Activated naive CD8-positive, alpha-beta T cell treated with anti-CD3 and anti-CD28 coated beads, Interleukin-2, amount 50 U/mL, for 24 hours (primary cell): ENCODE measurements at places on chromosomes 4 and X.

DNA sequence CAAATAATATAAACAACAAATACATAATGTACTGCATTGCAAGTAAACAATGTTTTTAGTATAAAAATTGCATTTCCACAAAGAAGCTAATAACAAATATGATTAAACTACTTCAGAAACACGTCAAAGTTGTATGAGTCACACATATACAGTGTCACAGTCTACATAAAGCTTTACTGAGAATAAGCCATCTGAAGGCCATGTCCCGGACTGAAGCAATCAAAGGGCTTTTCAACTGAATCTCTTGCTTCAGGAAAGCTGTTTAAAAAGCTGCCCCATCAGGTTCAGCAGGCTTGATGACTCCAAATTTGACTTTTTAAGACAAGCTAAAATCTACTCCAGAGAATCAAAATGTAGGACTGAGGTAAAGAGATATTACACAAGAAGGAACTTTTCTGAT, 1476.8 kb downstream of the ADGRL3 start:
- DNase-seq, result no peak
- H3K4me1 ChIP-seq, result no peaks in the 10 kb centered on the region
- no peaks in the 10 kb centered on the region for H3K27me3 ChIP-seq

DNA sequence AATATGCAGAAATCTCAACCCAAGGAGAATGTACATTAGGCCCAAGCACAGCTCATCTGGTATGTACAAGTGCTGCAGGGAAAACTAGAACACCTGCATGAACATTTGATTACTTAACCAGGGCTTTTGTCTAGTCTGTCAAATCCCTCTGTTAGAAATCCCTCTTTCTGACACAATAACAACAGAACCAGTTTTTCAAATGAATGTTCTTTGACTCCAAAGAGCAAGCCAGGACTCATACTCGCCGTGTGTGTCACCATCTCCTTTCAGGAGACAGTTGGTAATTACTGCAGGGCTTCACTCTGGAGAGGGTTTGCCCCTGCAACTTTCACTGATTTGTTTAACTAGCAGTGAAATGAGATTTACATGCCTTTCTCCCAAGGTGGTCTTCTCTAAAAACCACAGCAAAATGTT, 143.0 kb upstream of the FAM241A start:
- H3K27me3 ChIP-seq, result peaks cover 10% of the 10 kb centered on the region
- no peak overlapping the region for H3K4me3 ChIP-seq
- H3K4me1 ChIP-seq, result no peaks in the 10 kb centered on the region
- no peaks in the 10 kb centered on the region for H3K36me3 ChIP-seq

- H3K4me1 ChIP-seq, result peaks cover 36% of the 10 kb centered on the region
- no peaks in the 10 kb centered on the region for H3K27me3 ChIP-seq
- H3K27ac ChIP-seq, result no peak overlapping the region
Observed at GRCh38 chrX:46722742-46723568, 36.0 kb downstream of the SLC9A7 start.

GRCh38 chrX:97743014-97743413, 859.3 kb downstream of the RPA4 start:
- H3K27me3 ChIP-seq, result no peaks in the 10 kb centered on the region
- H3K4me3 ChIP-seq, result no peak overlapping the region
- no peak overlapping the region for H3K27ac ChIP-seq
- peak; percentile 15 for DNase-seq
- H3K4me1 ChIP-seq, result no peaks in the 10 kb centered on the region

DNA sequence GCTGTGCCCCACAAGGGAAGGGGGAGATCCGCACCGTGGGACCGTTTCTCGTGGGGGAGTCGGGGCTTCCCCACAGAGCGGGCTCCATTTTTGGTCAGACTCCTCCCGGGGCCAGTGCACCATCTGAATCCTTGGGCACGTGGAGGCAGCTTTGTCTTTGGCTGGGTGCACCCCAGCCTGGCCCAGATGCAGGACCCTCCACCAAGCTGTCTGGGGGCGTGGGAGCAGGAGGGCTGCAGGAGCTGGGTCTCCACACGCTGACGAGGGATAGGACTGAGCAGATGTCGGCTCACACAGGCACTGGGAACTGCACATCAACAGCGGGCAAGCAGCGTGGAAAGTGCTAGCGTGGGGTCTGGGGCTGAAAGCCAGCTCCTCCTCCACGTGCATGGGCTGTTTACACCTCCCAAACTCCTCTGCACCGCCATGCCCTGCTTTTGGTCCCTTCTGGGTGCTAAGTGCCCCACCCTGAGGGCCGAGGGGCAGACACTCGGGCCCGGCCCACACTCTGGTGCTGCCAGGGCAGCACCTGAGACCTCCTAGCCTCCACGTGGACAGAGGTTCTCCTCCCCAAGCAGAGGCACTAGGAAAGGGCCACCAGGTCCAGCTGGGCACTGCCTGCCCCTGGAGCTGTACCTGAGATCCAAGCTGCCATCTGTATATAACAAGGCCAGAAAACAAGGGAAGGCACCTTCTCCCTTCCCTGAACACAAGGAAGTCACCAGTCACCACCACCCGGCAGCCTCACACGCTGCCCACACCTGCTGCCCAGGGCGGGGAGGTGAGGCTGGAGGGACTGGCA, 13.8 kb downstream of the DGKQ start:
- H3K4me3 ChIP-seq, result no peak overlapping the region
- no peak for DNase-seq

DNA sequence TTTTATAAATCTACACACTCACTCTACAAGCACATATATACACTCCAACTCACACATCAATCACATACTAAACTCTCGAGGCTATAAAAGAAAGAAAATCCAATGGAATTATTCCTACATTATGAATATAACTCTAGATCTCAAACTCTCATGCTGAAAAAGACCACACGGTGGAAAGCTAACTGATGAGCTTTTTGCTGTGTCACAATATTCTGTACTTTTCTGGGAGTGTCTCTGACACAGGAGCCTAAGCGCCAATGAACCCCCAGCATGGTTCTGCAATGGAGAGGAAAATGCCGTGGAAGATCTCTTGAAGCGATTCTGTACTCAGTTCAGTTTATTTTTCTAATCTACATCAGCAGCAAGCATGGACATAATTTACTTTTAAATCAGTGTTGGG, 124.2 kb upstream of the ETNPPL start:
- no peak overlapping the region for H3K4me3 ChIP-seq
- H3K27ac ChIP-seq, result no peak overlapping the region
- H3K36me3 ChIP-seq, result no peaks in the 10 kb centered on the region
- no peaks in the 10 kb centered on the region for H3K4me1 ChIP-seq
- DNase-seq, result no peak

GRCh38 chrX:115490814-115491213, 70.2 kb upstream of the PLS3 start:
- H3K27me3 ChIP-seq, result no peaks in the 10 kb centered on the region
- no peaks in the 10 kb centered on the region for H3K4me1 ChIP-seq
- H3K27ac ChIP-seq, result no peak overlapping the region
- no peak for DNase-seq
